GM03348 (cell line): ENCODE measurements at places on chromosomes 6 and 20.

GRCh38 chr20:2298116-2298515, 2.3 kb downstream of the TGM3 start:
- no peak for DNase-seq

DNA sequence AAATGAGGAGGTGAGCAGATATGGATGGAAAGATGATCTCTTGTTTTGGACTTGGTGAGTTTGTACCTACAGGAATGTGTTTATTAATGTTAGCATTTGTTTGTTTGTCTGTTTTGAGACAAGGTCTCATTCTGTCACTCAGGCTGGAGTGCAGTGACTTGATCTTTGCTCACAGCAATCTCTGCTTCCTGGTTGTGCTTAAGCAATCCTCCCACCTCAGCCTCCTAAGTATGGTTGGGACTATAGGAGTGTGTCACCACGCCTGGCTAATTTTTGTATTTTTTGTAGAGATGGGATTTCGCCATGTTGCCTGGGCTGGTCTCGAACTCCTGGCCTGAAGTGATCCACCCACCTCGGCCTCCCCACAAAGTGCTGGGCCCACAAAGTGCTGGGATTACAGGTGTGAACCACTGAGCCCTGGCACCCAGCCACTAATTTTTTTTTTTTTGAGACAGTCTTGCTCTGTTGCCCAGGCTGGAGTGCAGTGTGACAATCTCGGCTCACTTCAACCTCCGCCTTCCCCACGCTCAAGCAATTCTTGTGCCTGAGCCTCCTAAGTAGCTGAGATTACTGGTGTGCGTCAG, 7.1 kb downstream of the CASP8AP2 start:
- DNase-seq = no peak

GRCh38 chr6:45812922-45813321, 202.7 kb downstream of the CLIC5 start:
- no peak for DNase-seq

- no peak for DNase-seq
Measured at GRCh38 chr6:15472621-15473020, 190.2 kb downstream of the DTNBP1 start.

DNA sequence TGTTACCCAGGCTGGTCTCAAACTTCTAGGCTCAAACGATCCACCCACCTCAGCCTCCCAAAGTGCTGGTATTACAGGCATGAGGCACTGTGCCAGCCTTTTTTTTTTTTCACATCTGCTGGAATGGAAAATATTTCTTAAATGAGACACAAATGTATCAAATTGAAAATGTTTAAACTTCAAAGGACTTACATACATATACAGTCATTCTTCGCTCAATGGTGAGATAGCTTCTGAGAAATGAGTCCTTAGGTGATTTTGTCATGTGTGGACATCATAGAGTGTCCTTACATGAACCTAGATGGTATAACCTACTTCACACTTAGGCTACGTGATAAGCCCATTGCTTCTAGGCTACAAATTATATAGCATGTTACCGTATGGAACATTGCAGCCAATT, 43.1 kb downstream of the MICA start:
- DNase-seq = no peak

GRCh38 chr20:50056408-50056926, 56.5 kb downstream of the UBE2V1 start:
- DNase-seq = no peak

- DNase-seq = peak; percentile 75
Measured at GRCh38 chr6:25458485-25458884, 179.3 kb downstream of the CARMIL1 start.

- no peak for DNase-seq
Measured at GRCh38 chr6:41638002-41638934, at the start of gene MDFI. MDFI (plus strand) TSS chr6:41638468; CDS start chr6:41638750, 282 bp downstream.

DNA sequence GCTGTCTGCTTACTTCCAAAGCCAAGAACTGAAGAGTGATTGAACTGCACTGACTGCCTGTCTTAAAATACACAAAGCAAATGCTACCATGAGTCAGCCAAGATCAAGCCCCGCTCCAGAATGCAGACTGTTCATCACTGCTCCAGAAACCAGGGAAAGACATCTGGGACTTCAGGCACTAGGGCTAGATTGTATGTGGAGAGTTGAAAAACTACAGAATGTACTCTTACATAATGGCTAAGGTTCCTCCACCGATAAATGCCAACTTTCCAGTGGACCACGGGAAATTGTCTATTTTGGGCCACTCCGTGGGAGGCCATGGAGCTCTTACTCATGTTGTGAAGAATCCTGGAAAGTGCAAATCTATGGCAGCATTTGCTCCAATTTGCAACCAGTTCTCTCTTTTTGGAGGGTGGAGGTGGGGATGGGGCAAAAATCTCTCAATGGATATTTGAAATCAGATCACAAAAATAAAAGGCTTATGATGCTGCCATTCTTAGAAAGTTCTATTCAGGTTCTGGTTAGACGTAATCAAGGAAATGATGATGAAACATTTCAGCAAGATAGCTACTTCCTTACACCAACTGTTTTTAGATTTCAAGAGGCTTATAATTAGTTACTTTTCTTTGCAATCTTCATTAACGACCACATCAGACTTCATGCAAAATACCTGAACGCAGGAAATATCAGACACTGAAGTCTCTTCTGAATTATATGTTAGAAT, 11.8 kb upstream of the CAP2 start:
- DNase-seq = peak; percentile 54

- DNase-seq = no peak
Measured at GRCh38 chr20:23877524-23877923, 2.0 kb downstream of the CST5 start.

DNA sequence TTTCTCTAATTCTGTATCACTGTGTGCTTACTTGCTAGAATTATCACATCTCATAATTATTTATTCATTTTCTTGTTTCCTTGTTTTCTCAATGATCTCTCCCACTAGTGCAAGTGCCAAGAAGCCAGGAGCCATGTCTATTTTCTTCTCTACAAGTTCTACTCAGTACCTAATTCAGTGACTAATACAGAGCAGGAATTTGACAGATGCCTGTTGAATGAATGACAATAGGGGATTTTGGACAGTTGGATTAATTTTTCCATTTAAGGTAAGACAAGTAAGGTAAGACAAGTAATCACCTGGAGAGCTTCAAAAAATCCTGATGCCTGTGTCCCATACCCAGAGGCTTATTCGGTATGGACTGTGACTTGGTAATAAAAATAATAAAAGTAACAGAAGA, 81.0 kb downstream of the EDN1 start:
- no peak for DNase-seq

GRCh38 chr20:17679941-17680835, 1.9 kb downstream of the RRBP1 start:
- DNase-seq = peak; percentile 70

- no peak for DNase-seq
Measured at GRCh38 chr20:55583036-55583435, 422.3 kb downstream of the CBLN4 start.

GRCh38 chr20:38317422-38317821, 13.5 kb downstream of the BPI start:
- no peak for DNase-seq

DNA sequence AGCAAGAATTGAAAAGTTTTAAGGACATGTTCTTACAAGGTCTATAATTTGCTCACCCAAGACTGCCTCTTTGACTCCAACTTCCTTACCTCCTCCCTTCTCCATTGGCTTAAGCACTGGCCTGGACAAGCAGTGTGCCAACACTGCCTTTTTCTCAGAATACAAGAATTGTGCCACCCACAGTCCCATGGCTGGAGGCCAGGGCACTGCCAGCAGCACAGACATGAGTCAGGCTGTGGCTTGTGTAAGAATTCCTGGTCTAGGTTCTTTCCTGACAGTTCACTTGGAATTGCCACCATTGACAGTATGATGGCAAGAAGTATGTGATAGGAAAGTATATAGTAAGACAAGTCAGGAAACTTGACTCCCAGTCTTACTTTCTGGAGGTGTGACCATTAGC, 202.7 kb upstream of the MARCKS start:
- peak; percentile 65 for DNase-seq

- no peak for DNase-seq
Measured at GRCh38 chr6:65570340-65570739, 136.7 kb downstream of the EYS start.

GRCh38 chr6:13923527-13924145, 1.1 kb upstream of the RNF182 start:
- DNase-seq = peak; percentile 68

DNA sequence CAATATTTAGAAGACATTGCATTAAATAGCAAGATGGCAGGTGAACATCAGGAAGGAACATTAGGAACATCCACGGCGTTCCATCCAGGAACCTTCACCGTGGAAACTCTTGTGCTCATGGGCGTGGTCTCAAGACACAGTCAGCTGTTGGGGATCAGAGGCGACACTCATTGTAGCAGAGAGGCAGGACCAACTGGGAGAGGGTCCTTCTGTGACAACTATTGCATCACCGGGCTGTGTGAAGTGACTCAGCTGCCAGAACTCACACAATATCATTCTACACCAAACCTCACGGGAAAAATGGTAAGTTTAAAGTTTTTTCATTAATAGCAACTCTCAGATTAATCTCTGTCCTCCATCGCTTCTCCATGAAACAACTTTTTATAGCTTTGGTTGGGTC, 334.8 kb upstream of the SULF2 start:
- no peak for DNase-seq

DNA sequence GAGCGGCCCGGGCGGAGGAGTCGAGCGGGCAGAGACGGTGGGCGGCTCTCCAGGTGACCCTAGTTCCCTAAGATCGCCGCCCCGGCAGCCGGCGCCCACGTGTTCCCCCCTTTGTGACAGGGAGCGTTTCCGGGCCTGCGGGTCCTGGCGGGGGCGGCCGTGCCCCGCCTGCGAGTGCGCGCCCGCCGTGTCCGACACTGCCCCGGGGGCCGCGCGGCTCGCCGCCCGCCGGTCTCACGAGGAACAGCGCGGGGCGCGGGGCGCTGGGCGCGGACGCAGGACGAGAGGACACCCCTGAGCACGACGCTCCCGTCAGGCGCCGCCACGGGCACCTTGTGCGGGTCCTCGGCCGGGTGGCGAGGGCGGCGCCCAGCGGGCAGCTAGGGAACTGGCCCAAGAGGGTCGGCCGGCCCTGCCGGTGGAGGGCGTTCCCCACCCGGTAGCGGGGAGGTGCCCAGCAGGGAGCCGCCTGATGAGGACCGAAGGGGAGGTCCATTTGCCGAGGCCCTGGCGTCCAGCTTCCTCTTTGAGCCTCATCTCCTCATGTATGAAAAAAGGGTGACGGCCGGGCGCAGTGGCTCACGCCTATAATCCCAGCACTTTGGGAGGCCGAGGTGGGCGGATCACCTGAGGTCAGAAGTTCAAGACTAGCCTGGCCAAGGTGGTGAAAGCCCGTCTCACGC, at the start of gene VARS1:
TSS of gene VARS1 (minus strand) at position 137 of the 683 bp plus-strand sequence. CDS start 535 bp downstream, outside the sequence.
- DNase-seq = peak; percentile 98

DNA sequence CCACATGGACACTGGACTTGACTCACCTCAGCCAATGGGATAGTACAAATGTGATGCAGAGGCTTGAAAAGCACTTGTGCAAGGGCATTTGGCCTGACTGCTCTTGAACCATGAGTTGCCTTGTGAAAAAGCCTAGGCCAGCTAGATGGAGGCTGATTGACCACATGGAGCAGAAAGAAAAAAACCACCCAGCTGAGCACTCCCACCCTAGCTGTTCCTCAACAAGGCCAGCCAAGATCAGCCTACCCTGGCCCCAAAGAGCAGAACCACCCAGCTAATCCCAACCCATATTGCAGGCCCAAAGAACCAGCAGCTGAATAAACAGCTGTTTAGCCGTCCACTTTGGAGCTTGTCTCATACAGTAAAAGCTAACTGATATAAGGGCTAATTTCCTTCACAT, 36.7 kb downstream of the PXDC1 start:
- DNase-seq = no peak

GRCh38 chr6:31158863-31159855, 770 bp downstream of the TCF19 start:
- DNase-seq = peak; percentile 41

DNA sequence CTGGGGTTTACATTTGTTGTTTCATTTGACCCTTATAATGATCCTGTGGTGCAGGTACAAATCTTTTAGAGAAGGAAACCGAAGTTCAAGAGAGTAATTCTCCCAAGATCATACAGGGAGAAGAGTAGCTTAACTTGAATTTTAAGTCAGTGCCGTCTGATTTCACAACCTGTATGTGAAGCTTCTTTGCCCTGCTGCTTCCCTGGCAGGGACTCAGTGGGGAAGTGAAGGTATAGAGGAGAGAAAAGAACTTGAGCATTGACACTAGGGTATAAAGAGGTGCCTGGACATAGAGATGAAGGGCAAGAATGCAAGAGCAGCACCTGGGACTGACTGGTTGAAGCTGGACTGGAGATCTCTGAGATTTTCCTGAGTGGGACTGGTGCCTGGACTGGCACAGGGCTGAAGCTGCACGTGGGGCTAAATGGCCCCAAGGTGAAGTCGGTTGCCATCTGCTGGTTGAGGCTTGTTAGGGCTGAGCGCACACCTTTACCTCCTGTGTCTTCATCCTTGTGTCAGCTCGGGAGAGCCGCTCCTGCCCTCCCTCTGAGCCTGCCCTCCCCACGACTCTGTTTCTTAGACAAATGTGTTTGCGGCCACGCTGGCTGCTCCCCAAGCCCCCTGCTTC, 41.8 kb downstream of the FARS2 start:
- DNase-seq = peak; percentile 17

- DNase-seq = no peak
Measured at GRCh38 chr6:20013066-20013861, 176.1 kb downstream of the ID4 start.

DNA sequence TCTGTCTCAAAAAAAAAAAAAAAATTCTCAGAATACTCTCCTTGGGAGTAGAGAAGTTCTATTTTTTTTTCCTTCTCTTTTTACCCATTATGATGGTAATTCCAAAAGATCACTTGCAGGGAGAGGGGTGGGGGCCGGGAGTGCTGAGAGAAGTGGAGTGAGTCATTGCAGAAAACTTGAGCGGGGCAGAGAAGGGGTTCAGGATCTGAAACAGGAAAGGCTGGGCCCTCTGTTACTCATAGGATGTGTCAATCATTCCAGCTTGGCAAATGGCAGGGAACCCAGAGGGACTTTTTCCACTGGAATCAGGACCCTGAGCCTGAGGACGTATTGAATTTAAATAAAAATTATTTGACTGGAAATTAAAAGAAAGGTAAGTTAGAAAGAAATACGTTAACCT, 111.4 kb upstream of the ARMC2 start:
- peak; percentile 85 for DNase-seq

- peak; percentile 57 for DNase-seq
Measured at GRCh38 chr20:25227317-25227831, 20.5 kb upstream of the PYGB start.

- DNase-seq = no peak
Measured at GRCh38 chr6:85669735-85670194, 27.1 kb upstream of the SYNCRIP start.

- peak; percentile 79 for DNase-seq
Measured at GRCh38 chr6:72622094-72622940, 453 bp downstream of the KCNQ5 start.

- no peak for DNase-seq
Measured at GRCh38 chr6:164098857-164099267, 684.3 kb downstream of the QKI start.

DNA sequence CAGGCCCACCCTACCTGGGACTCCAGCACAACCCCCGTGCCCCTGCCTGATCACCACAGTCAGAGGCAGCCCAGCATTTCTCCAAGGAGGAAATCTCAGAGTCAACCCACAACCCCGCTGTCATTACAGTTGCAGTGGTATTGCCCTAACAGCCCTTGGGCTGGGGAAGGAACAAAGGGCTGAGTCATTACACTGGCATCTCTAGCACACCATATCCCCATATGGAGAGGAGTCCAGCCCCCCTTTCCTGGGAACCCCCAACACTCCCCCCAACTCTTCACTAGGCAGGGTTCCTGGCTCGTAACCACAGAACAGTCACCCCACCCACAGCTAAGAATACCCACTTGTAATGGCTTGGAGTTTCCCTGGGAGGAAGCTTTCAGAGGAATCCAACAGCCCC, 149.4 kb upstream of the OGFRL1 start:
- DNase-seq = no peak
